ENCODE measurements at places on chromosomes 4 and X. TPM values are rescaled to one million over a fixed set of nuclear protein-coding genes. Genes with fewer than 3 reads are reported as not detected.

TMPRSS11A gene
- not detected for total RNA-seq

GRCh38 chr4:15756361-15756861, 21.7 kb upstream of the CD38 start:
- peak; percentile 35 for DNase-seq

DNA sequence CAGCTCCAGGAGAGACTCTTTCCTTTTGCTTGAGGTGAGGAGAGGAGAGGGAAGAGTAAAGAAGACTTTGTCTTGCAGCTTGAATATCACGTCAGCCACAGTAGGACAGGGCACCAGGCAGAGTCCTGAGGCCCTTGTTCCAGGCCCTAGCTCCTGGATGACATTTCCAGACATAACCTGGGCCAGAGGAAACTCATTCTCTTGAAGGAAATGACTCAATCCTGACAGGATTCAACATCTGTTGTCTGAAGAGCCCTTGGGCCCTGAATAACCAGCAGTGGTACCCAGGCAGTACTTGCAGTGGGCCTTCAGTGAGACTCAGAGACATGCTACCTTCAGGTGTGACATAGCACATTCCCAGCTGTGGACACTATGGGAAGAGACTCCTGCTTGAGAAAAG, 62.8 kb downstream of the FGF16 start:
- DNase-seq, result no peak

TGIF2LX gene
- not detected for total RNA-seq

GRCh38 chr4:10753336-10753735, 68.8 kb upstream of the CLNK start:
- no peak for DNase-seq

GRCh38 chrX:83508006-83508405, at the start of gene POU3F4:
Gene POU3F4 (plus strand): TSS chrX:83508290. CDS start chrX:83508325, 35 bp downstream.
- DNase-seq, result peak; percentile 48

PDCL2 gene
- total RNA-seq, result not detected

- no peak for DNase-seq
These were observed 5.1 kb downstream of the TIMP1 start for GRCh38 chrX:47587091-47587891.

- DNase-seq, result no peak
These were observed 148.9 kb downstream of the AFF2 start for GRCh38 chrX:148649145-148649795.

GRCh38 chr4:19698961-19699360, 552.7 kb upstream of the SLIT2 start:
- no peak for DNase-seq
